ENCODE measurements at places on chromosomes 4 and X.
A peak's percentile ranks its signal among the peaks of the same experiment; 100 is the strongest.

DNA sequence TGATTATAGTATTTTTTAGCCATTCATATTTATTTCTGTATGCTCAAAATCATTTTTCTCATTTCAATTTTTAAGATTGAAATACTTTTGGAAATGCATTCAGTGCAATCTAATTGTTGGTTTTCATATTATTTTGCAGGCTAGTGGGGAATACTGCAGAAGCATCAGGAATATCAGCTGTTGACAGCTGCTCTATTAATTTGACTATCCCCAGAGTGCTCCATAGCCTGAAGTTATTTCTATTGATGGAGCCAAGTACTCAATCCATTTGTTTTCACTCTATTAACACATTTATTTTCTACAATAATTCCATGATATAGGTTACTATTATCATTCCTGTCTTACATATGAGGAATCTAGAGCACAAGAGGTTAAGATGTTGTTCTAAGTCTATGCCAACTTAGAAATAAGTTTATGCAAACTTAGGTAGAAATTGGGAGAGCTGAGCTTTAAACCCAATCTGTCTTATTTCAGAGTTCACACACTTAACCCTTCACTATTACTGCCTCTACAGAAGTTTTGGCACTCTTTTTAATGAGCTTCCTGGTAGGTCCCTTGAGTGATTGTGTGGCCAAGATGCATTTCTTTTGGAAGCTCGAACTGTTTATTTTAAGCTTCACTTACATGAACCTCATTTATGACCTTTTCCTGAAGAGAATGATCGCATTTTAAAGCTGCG is 65.6 kb upstream of the PCDH18 start:
- H3K4me3 ChIP-seq = no peak overlapping the region
- no peak for DNase-seq
- no peak overlapping the region for H3K27ac ChIP-seq
- no peaks in the 10 kb centered on the region for H3K27me3 ChIP-seq
- peaks cover 2% of the 10 kb centered on the region for H3K36me3 ChIP-seq
- peaks cover 26% of the 10 kb centered on the region for H3K4me1 ChIP-seq

GRCh38 chr4:125728568-125728967 is 413.8 kb downstream of the FAT4 start:
- peaks cover 36% of the 10 kb centered on the region for H3K4me1 ChIP-seq
- H3K27ac ChIP-seq = peak overlapping the region; percentile 27
- no peaks in the 10 kb centered on the region for H3K27me3 ChIP-seq
- H3K36me3 ChIP-seq = no peaks in the 10 kb centered on the region
- H3K4me3 ChIP-seq = no peak overlapping the region

DNA sequence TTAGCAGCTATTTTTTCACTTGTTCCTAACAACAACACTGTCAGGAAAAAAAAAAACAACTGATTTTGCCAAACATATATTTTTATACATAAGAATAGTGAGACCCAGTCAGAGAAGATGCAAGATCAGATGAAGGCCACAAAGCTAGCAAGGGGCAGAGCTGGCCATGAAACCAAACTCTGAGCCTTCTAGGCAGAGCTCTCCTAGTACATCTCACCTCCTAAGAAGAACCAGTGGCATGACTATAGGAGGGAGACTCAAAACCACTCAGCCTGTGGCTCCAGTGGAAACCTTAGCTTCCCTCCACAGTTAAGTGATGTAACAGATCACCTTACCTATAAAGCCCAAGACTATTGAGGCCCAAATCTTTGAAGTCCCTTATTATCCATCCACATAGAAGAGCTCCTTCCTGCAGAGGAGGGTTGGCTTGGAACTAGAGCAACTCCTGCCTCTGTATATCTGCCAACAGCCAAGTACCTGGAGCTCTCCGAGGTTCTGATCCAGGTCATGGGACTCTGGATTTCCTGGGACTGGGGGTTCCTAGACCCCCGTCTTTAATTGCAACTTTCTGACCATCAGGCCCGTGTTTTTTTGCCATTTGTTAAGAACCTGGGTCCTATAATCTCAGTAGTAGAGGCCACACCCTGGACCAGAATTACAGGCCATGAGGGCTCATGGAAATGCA is 136.5 kb downstream of the SH3KBP1 start:
- DNase-seq = no peak
- H3K27me3 ChIP-seq = no peaks in the 10 kb centered on the region
- peaks cover 3% of the 10 kb centered on the region for H3K36me3 ChIP-seq
- peaks cover 4% of the 10 kb centered on the region for H3K4me1 ChIP-seq

DNA sequence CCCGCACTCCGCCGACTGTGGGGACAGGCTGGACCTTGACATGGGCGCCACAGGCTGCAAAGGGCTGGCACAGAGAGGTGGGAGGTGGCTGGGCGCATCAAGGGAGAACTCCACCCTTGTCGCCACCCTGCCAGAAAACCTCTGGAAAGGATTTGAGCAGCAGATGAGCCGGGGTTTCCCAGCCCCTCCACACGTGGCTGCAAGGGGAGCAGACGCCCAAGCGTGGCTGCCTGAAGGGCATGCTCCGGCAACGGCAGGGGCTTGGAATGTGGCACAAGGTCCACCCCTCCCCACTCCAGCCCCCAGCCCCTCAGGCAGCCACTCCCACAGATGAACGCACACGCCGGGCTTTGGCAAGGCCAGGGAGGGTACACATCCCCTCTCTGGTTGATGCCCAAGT is 4.6 kb downstream of the BGN start:
- DNase-seq = no peak
- peaks cover 2% of the 10 kb centered on the region for H3K36me3 ChIP-seq

DNA sequence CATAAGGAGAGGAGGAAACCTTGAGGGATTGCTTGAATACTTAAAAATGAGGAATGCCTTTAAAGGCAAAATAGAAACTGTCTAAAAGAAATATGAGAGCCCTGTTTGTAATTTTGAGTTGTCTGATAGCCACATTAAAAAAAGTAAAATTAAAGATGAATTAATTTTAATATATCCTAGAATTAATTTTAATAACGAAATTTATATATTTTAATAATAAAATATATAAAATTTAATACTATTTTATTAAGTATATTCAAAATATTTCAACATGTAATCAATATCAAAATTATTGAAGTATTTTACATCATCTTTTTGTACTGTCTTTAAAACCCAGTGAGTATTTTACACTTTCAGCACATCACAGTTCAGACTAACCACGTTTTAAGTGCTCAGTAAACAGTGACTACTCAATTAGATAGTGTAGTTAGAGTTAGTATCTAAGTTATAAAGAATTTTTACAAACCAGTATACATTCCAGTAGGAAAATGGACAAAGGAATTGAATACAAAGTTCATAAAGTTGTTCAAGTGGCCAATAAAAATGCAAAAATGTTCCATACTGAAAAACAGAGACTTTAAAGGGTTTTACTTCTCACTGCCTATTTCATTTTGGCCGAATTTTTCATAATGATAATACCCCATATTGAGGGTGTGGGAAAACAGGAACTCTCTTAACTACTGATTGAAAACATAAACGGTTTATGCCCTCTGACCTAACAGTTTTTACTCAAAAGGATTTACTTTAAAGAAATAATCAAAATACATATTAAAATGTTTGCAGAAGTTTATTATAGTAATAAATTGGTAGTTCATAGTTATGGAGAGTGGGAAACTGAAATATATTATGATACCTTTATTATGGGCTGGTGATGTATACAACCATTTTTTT is 2.9 kb downstream of the SLC30A9 start:
- H3K4me3 ChIP-seq = no peak overlapping the region
- H3K36me3 ChIP-seq = no peaks in the 10 kb centered on the region
- peaks cover 28% of the 10 kb centered on the region for H3K4me1 ChIP-seq
- no peaks in the 10 kb centered on the region for H3K27me3 ChIP-seq

DNA sequence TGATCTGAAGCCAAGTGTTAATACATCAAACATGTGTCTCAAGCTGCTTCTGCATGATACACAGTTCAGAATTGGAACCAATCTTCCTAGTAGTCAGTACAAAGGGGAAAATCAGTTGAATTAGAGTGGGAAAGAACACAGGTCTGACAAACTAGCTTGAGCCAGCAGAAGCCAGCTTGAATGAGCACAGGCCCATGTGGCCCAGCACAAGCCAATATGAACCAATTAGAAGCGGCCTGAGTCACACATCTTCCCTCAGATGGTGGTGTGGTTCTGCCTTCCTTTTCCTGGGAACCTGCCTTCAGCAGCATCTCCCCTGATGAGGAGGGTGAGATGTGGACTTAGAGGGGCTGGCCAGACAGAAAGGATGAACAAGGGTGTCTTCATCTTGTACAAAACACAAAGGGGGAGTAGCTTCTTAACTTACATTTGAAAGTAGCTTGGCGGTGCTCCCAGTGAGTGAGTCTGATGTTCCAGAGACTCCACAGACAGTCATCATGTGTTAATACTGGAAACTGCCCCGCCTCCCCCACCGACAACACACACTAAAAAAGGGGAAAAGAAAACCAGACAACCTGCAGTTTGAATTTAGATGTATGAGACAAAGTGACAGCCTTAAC is 72.0 kb downstream of the FRMPD4 start:
- H3K27me3 ChIP-seq = no peaks in the 10 kb centered on the region
- no peak for DNase-seq
- no peaks in the 10 kb centered on the region for H3K36me3 ChIP-seq
- H3K4me3 ChIP-seq = no peak overlapping the region
- H3K4me1 ChIP-seq = peaks cover 10% of the 10 kb centered on the region
- no peak overlapping the region for H3K27ac ChIP-seq

DNA sequence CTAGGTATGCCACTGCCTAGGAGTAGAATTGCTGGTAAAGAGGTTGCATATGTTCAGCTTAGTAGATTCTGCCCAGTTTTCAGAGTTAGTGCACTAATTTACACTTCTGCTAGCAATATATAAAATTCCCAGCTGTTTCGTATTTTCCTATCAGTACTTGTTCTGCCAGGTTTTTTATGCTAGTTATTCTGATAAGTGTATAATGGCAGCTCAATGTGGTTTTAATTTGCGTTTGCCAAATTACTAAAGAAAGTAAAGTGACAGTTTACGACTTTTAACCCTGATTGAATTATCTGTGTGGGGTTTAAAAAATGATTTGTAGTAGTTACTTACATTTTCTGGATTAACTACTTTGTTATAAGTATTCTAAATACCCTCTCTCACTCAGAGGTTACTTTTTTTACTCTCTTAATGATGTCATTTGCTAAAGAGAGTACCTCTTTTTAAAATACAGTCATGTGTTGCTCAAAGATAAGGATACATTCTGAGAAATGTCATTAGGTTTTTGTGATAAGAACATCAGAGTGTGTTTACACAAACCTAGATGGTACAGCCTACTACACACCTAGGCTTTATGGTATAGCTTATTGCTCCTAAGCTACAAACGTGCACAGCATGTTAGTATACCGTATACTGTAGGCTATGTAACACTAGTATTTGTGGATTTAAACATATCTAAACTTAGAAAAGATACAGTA is 363.2 kb downstream of the IL15 start:
- H3K4me1 ChIP-seq = peaks cover 6% of the 10 kb centered on the region
- peaks cover under 1% of the 10 kb centered on the region for H3K36me3 ChIP-seq
- no peaks in the 10 kb centered on the region for H3K27me3 ChIP-seq
- DNase-seq = no peak

- H3K4me1 ChIP-seq = peaks cover 14% of the 10 kb centered on the region
- H3K27me3 ChIP-seq = no peaks in the 10 kb centered on the region
- peaks cover 3% of the 10 kb centered on the region for H3K36me3 ChIP-seq
These were observed 127.8 kb upstream of the METTL14 start for GRCh38 chr4:118557298-118557851.

- H3K27ac ChIP-seq = no peak overlapping the region
- peaks cover 18% of the 10 kb centered on the region for H3K27me3 ChIP-seq
- DNase-seq = no peak
- H3K36me3 ChIP-seq = no peaks in the 10 kb centered on the region
These were observed 8.1 kb downstream of the ETDB start for GRCh38 chrX:135112096-135112729.

DNA sequence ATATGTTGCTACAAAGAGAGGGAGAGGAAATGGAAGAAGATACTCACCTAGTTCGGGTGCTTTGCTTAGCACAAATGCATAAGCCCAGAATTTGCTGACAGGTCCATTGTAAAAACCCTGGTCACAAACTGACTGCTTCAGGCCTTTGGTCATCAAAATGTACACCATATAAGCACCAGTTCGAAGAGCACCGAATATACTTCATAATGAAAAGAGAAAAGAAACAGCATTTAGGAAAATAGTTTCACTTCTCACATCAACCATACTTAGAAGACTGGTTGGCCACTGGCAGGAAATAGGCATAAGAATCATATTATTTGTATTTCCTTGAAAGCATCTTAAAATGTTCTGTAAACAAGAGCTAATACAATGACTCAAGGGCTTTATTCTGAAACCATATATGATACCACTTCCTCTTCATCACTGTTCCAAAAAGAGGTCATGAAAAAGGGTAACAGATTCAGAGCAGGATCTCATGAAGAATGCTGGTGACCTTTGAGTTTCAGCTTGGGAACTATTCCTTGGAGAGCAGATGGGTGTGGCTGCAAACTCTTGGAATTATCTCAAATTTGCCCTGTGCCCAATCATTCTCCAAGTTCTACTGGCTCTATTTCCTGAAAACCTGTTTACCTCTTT is 138.7 kb downstream of the ELOVL6 start:
- no peaks in the 10 kb centered on the region for H3K27me3 ChIP-seq
- no peak overlapping the region for H3K4me3 ChIP-seq
- H3K4me1 ChIP-seq = peaks cover 20% of the 10 kb centered on the region
- no peak overlapping the region for H3K27ac ChIP-seq
- no peak for DNase-seq

- H3K27me3 ChIP-seq = peaks cover 3% of the 10 kb centered on the region
- no peak for DNase-seq
- no peaks in the 10 kb centered on the region for H3K4me1 ChIP-seq
- H3K36me3 ChIP-seq = no peaks in the 10 kb centered on the region
- no peak overlapping the region for H3K27ac ChIP-seq
These were observed 78.6 kb upstream of the RAI2 start for GRCh38 chrX:17939724-17940123.

GRCh38 chr4:173855015-173855414 is 325.0 kb upstream of the HAND2 start:
- no peak overlapping the region for H3K4me3 ChIP-seq
- no peak overlapping the region for H3K27ac ChIP-seq
- H3K36me3 ChIP-seq = no peaks in the 10 kb centered on the region
- H3K4me1 ChIP-seq = no peaks in the 10 kb centered on the region

GRCh38 chr4:79917246-79917645 is 155.8 kb downstream of the ANTXR2 start:
- no peak overlapping the region for H3K4me3 ChIP-seq
- DNase-seq = no peak
- no peak overlapping the region for H3K27ac ChIP-seq
- no peaks in the 10 kb centered on the region for H3K36me3 ChIP-seq
- H3K27me3 ChIP-seq = no peaks in the 10 kb centered on the region

DNA sequence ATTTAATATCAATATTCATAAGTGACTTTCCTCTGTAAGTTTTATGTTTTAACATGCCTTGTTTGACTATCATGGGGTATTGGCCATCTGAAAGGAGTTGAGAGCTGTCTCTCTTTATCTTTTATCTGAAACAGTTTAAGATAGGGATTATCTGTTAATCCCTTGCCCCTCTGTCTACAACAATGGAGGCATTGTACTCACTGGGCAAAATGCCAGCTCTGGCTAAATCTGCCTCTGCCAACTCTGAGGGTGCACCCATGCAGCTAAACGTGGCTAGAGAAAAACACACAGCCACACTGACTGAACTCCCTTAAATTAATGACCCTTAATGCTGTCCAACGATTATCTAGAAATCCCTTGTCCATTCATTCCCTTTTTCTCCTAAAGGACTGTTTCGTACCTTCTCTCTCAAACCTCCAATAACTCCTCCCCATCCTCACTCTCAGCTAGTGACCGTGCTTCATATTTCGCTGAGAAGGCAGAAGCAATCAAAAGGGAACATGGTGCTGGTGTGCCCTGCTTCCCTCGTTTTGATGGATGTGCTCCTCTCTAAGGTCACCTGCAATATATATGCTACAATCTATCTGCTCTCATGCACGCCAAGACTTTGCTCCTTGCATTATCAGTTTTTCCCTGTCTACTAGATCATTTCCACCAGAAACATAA is 10.3 kb downstream of the PHKA2 start:
- H3K4me1 ChIP-seq = no peaks in the 10 kb centered on the region
- H3K4me3 ChIP-seq = no peak overlapping the region
- no peak for DNase-seq
- no peaks in the 10 kb centered on the region for H3K27me3 ChIP-seq
- H3K36me3 ChIP-seq = no peaks in the 10 kb centered on the region

Data from osteocyte (in vitro differentiated cells).